CD4-positive, alpha-beta T cell treated with Interleukin-4 for 4 hours (primary cell): ENCODE measurements at places on chromosomes 5 and 9.

- DNase-seq, result no peak
Measured at GRCh38 chr9:72983512-72984225, 30.8 kb upstream of the ALDH1A1 start.

DNA sequence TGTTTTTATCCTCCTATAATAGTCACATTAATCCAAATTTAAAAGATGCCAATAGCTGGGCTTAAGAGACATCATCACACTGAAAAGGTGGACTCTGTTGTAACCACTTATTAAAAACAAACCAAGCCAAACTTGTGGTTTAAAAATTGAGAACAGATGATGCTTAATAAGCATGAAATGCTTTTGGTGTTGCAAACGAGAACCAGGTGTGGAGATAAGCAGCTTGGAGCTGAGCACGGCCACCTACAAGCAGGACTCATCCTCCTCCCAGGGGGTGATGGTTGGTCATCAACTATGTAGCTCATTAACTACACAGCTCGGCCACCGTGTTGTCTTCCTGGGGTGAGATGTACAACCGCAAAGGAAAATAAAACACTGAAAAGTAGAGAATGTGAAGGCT, 154.4 kb downstream of the NPR3 start:
- DNase-seq, result no peak

DNA sequence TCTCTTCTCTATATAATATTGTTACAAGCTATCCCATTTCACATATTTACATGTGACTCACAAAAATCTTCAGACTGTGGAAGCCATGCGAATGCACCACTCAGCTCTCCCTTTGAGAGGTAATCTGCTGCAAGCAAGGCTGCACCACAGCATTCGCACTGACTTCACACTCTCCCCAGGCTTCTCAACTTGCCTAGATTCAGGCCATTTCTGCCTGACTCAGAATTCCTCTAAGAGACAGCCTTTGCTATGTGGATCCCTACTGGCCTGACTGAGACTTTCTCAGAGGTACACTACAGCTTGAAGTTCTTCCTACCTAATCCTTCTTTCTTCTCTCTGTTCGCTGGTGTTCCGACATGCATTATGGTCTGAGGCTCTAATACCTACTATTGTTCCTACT, 21.1 kb upstream of the DMRTA1 start:
- no peak for DNase-seq

DNA sequence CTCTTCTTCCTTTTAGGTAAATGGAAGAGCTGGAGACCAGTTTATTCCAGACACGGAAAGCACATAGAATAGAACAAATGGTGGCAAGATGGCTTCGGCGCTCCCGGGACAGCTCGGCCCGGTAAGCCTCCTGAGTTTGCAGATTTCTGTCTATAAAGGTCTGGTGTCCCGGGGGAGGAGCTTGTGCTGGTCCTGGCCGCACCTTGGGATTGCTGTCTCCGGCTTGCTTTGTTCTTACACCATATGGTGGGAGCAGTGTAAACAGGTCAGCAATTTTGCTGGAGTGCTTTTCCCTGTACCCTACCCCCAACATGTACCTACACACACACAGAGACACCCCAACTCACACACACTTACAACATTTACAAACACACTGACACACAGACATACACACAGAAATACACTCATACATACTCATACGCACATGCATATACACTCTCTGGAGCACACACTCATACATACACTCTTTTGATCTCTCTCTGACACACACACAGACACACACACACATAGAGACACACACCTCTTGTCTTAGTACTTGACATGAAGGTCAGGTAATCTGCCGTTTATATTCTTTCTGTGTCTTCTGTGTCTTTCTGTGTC, 42.0 kb downstream of the FRMPD1 start:
- no peak for DNase-seq
